Activated naive CD8-positive, alpha-beta T cell treated with anti-CD3 and anti-CD28 coated beads for 36 hours (primary cell): ENCODE measurements at places on chromosomes 1 and 21.

DNA sequence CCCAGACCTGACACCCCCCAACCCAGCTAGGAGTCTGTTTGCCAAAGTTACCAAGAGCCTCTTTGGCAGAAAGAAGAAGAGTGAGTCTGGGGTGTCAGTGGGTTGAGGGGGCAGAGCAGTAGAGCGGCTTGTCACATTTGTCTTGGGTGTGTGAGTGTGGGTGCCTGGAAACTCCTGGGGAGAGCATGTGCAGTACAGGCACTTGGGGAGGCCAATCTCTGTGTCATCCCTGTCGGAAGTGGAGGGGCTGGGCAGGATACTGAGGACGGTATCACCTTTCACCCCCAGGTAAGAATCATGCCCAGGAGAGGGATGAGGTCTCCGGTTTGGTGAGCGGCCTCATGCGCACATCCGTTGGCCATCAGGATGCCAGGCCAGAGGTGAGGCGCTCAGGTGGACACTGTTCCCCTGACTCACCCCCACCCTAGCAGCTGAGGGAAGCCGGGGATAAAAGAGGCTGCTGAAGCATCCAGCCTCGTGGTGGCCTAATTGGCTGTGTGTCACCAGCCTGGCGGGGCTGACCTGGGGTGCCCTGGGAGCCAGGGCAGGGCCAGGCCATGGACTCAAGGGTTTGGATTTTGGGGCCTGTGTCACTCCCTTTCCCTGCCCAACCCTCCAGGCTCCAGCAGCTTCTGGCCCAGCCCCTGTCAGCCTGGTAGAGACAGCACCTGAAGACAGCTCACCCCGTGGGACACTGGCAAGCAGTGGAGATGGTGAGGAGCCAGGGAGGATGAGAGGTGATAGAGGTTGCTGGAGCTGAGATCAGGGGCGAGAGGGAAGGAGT is 3.3 kb downstream of the PLK3 start:
- H3K36me3 ChIP-seq: peaks cover 55% of the 10 kb centered on the region
- peak overlapping the region; percentile 84 for H3K4me3 ChIP-seq
- no peak for DNase-seq
- peaks cover 62% of the 10 kb centered on the region for H3K4me1 ChIP-seq
- peak overlapping the region; percentile 79 for H3K27ac ChIP-seq

DNA sequence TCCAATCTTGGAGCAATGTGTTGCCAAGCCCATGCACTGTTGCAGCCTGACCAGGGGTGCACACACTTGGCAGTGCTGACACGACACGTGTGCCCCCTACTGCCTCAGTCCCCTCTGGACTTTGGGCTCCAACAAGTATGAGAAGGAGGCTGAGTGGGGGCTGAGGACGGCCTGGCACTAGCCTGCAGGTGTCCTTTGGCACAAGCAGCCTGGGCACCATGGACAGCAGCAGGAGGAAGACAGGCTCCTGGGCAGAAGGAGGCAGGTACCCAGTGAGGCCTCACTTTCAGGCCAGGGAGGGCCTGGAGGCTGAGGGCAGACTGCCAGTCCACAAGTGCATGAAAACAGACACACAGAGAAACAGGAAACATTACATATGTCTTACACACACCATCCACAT is 1702.9 kb upstream of the B3GALT2 start:
- no peaks in the 10 kb centered on the region for H3K4me1 ChIP-seq
- DNase-seq: no peak
- H3K36me3 ChIP-seq: no peaks in the 10 kb centered on the region
- no peak overlapping the region for H3K27ac ChIP-seq
- H3K27me3 ChIP-seq: no peaks in the 10 kb centered on the region

GRCh38 chr1:173187671-173188237 is 19.4 kb downstream of the TNFSF4 start:
- no peak for DNase-seq
- H3K4me3 ChIP-seq: no peak overlapping the region
- H3K27me3 ChIP-seq: no peaks in the 10 kb centered on the region
- H3K27ac ChIP-seq: no peak overlapping the region
- H3K4me1 ChIP-seq: peaks cover 7% of the 10 kb centered on the region
- peaks cover 7% of the 10 kb centered on the region for H3K36me3 ChIP-seq

- H3K27ac ChIP-seq: no peak overlapping the region
- no peak overlapping the region for H3K4me3 ChIP-seq
- H3K27me3 ChIP-seq: peaks cover 4% of the 10 kb centered on the region
- H3K36me3 ChIP-seq: peaks cover 8% of the 10 kb centered on the region
- no peak for DNase-seq
- H3K4me1 ChIP-seq: peaks cover 32% of the 10 kb centered on the region
Measured at GRCh38 chr1:154446292-154446691, 41.1 kb downstream of the IL6R start.

- H3K4me1 ChIP-seq: peaks cover 8% of the 10 kb centered on the region
- H3K27me3 ChIP-seq: peaks cover 3% of the 10 kb centered on the region
- no peak for DNase-seq
Measured at GRCh38 chr1:52707927-52708655, 9.9 kb upstream of the COA7 start.
